Bronchial epithelial cell (primary cell): ENCODE measurements at places on chromosomes 6 and 20.

GRCh38 chr6:41921712-41921998, 356 bp downstream of the BYSL start:
- DNase-seq: no peak

DNA sequence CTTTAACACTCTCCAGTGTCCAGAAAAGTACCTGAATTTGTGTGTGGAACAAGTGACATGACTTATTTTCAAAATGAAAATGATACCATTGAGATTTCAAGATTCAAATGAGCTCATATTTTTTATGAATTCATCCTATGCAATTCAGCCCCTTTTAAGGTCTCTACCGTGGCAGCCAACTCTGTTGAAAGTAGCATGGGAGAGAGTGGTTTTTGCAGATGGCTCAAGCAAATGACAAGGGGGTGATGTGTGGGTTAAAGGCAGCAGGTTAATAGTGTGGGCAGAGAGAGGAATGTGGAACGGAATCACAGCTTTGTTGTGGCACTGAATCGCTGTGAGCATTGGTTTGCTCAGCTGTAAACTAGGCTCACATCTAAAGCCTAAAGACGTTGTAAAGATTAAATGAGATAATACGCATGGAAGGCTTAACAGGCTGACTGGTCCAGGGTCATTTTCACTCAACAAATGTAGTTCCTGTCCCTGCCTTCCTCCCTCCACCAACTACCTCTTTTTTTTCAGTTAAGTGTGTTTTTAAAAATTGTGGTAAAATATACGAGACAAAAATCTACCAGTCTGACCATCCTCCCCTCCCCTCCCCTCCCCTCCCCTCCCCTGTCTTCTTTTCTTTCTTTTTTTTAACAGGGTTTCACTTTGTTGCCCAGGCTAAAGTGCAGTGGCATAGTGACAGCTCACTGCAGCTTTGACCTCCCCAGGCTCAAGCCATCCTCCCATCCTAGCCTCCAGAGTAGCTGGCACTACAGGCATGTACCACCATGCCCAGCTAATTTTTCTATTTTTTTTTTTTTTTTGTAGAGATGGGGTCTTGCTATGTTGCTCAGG, 114.7 kb upstream of the ZNF217 start:
- DNase-seq: no peak

DNA sequence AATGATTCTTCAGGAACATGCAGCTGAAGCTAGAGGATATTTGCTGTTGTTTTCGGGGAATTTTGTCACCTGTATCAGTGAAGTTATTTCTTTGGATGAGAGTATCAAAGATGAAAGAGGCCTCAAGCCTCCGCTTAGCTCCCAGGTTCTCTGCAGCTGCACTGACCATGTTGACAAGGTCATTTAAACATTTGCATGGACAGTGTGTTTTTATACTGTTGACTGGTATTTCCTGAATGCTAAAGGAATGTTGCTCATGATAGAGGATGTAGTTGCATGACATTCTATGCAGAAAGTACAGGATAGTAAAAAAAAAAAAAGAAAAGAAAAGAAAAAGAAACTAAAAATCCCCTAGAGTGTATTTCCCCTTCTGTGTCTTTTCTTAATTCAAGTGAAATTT, 165.6 kb upstream of the LAMP5 start:
- DNase-seq: no peak

- DNase-seq: no peak
These were observed 340 bp upstream of the VARS2 start for GRCh38 chr6:30913721-30914075.

- DNase-seq: no peak
These were observed 231.8 kb upstream of the SPTLC3 start for GRCh38 chr20:12777016-12777415.

- no peak for DNase-seq
These were observed 378.0 kb downstream of the CD109 start for GRCh38 chr6:74073999-74074398.

DNA sequence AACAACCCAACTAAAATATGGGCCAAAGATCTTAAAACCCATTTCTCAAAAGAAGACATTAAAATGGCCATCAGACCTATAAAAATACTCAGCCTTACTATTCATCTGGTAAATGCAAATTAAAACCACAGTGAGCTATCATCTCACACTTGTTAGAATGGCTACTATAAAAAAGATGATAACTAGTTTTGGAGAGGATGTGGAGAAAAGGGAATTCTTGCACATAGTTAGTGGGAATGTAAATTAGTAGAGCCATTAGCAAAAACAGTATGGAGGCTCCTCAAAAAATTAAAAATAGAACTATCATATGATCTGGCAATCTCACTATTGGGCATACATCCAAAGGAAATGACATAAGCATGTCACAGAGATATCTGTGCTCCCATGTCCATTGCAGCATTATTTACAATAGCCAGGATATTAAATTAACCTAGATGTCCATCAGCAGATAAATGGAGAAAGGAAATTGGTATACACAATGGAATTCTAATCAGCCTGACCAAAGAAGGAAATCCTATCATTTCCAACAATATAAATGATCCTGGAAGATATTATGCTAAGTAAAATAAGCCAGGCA, 2.9 kb downstream of the SIRPB1 start:
- DNase-seq: no peak

DNA sequence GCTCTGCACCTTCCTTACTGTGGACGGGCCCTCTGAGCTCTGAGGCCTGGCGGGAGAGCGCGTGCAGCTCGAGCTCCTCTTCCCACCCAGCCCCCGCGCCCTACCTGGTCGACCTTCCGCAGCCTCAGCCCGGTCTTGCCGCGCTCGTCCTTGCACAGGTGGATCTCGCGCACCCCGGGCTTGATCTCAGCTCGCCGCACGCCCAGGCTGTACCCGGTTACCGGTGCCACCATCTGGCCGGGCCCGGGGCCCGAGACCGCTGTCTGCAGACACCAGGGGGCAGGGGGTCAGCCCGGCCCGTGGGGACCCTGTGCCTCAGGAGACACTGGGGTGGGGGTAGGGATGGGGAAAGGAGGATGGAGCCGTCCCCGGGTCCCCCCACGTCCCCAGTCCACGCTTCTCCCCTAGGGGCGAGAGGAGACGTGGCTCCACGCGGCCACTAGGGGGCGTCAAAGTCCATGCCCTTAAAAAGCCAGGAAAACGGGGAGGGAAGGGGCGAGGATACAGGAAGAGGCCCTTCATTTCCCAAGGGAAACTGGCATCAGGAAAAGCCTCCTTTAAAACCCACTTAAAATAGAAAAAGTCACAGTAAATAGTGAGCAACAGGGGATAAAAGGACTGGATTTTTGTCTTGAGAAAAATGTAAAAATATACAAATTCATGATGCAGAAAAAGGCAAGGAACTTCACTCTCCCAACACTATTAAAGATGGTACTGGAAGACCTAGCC, 15.5 kb downstream of the SDCBP2 start:
- peak; percentile 38 for DNase-seq

GRCh38 chr6:15616261-15616660, 46.6 kb downstream of the DTNBP1 start:
- DNase-seq: peak; percentile 29

- no peak for DNase-seq
These were observed 18.0 kb downstream of the ELOVL2 start for GRCh38 chr6:11025921-11026635.

DNA sequence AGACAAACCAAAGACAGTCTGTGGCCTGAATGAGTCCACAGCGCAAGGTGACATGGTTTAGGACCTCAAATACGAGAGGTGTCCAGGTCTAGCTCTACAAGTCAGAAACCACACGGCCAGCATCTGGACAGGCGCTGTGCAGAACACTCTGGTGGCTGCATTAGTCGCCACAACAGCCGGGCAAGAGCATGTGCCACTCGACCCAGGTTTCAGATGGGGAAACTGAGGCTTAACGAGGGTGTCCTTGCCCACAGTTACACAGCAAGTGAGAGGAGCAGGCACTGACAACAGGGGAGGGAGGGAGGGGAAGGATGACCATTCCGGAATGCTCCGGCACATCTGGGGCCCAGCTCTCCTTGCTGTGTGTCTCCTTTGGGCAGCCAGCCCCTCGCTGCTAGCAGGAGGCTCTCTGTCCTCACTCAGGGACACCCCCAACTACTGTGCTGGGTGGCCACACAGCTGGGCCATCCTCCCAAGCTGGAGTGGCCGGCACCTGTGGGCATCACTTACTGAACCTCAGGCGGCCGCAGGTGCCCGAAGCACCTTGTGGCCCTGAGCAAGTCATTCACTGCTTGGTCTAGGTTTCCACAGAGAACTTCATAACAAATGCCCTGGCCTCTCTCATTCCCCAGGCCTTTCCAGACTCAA, 6.6 kb downstream of the DLL1 start:
- DNase-seq: no peak

DNA sequence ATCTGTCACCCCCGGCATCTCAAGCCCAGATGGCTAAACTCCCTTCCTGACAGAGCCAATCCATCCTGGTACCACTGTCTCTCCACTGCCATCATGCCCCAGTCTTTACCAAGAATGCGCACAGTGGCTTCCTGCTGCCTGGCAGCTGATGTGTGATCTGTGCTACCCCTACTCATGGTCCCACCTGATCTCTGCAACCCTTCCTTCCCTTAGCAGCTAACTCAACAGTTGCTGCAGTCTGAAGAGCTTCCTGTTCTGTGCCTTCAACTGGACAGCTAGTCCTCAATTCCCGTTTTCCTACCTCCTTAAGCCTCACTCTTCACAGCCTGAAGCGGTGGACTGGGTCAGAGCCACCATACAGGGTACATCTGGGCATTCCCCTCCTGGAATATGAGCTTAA, 7.6 kb upstream of the FAM83C start:
- DNase-seq: no peak

DNA sequence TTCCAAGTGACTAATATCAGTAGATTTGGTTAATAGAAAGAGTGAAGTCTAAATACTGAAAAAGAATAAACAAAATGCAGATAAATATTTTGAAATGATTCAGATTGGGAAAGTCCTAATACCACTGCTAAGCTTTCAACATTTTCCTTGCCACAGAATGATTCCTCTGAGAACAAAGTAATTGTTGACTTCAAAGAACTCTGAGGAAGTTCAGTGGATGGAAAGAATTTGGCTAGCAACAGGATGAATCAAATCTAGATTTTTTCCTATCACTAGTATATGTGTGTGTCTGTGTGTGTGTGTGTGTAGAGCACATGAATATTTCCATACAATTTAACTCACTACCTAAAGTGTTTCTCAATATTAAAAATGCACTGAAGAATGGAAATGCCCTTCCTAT, 107.9 kb upstream of the PREP start:
- no peak for DNase-seq

- DNase-seq: no peak
These were observed 108.1 kb downstream of the RNF144B start for GRCh38 chr6:18495236-18495635.

- no peak for DNase-seq
These were observed 42.2 kb downstream of the METTL24 start for GRCh38 chr6:110315869-110316398.

- DNase-seq: no peak
These were observed 524.3 kb downstream of the EYS start for GRCh38 chr6:65182681-65183080.

GRCh38 chr6:1644516-1645060, 34.9 kb downstream of the FOXC1 start:
- DNase-seq: no peak
